Spinal cord (tissue), 10 donors: ENCODE measurements at places on chromosomes 6 and 20.
A peak's percentile ranks its signal among the peaks of the same experiment; 100 is the strongest.

DNA sequence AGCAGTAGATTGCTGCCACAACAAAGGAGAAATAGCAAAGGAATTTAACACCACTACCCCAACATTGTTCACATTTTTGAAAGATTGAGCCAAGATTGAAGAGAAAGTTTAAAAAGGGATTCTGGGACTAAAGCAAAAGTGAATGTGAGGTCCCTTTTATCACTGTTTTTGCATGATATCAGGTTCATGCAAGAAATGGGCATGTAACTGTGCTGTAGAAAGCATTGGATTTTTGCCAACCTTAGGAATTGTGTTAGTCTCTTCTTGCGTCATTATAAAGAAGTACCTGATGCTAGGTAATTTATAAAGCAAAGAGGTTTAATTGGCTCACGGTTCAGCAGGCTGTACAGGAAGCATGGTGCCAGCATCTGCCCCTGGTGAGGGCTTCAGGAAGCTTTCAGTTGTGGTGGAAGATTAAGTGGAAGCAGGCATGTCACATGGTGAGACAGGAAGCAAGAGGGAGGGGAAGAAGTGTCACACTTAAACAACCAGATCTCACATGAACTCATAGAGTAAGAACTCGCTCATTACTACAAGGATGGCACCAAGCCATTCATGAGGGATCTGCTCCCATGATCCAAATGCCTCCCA is 4.6 kb upstream of the GJB7 start:
- DNase-seq, result no peak

DNA sequence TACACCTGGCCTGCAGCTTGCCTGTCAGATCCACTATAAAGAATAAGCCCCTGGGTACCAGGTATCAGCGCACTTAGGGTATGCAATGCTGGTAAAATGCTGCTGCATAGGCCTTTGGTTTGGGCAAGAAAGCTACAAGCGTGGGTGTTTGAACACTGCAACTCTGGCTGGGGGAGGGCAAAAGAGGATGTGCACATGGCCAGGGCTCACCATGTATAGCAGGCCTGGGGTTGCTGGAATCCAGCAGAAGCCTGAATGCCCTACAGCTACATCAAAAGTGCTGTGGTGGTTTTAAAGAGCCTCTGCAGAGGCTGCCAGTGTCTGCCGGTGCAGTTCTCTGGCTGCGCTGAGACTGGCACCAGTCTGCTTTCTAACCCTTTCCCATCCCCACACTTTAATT is 51.7 kb downstream of the UQCC1 start:
- no peak for DNase-seq

- no peak for DNase-seq
Measured at GRCh38 chr6:37552267-37552666, 52.6 kb upstream of the CCDC167 start.

- DNase-seq, result no peak
Measured at GRCh38 chr6:21733311-21733710, 139.8 kb downstream of the SOX4 start.

DNA sequence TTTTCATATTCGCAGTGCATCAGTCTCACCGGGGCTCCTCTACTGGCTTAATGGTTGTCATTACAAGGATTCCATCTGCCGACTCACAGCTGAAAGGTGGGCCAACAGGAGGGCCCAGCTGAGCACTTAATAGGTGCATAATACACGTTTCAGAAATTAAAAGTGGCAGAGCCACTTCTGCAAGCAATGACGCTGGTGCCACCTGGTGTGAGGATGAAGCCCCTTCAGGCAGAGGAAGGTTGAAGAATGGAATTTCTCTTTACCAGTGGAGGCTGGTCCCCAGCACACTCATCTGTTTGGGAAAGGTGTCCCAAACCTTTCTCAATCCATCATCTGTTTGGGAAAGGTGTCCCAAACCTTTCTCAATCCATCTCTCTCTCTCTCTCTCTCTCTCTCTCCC is 8.2 kb upstream of the STMND1 start:
- DNase-seq, result peak; percentile 83

DNA sequence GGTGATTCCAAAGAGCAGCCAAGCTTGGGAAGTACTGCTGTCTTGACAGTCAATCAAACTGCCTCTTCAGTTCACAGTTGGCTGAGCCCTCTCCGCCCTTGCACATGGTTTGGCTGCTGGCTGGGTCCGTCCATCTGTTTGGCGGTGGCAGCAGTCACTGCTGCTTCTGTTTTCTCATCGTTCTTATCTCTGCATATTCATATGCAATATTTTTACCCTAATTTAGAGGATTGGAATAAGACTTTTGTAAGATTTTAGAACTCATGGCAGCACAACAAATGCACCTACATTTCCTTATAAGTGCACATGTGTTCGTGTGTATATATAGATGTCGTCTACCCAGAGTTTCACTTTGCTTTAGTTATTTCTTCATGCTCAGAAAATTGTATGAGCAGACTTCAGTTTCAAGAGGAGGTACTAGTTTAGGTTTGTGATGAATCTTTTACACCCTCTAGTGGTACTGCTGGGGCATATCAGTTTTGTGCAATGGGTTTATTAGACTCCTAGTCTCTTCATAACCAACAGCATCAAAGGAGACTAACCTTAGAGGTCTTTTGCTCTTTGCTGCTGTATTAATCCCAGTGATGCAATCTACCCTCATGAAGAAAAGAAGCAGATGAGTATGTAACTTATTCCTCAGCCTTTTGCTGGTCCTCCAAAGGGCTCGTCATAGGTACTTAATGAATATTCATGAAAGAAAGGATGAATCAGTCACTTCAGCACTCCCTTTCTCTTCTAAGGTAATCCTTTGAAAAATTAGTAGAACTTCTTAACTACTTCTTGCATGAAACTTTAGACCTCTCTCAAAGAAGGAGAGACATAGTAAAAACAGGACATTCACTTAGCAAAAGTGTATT is 44.3 kb downstream of the KHDC1L start:
- peak; percentile 85 for DNase-seq
